T-helper 9 cell (primary cell): ENCODE measurements at places on chromosomes 3 and 15.

DNA sequence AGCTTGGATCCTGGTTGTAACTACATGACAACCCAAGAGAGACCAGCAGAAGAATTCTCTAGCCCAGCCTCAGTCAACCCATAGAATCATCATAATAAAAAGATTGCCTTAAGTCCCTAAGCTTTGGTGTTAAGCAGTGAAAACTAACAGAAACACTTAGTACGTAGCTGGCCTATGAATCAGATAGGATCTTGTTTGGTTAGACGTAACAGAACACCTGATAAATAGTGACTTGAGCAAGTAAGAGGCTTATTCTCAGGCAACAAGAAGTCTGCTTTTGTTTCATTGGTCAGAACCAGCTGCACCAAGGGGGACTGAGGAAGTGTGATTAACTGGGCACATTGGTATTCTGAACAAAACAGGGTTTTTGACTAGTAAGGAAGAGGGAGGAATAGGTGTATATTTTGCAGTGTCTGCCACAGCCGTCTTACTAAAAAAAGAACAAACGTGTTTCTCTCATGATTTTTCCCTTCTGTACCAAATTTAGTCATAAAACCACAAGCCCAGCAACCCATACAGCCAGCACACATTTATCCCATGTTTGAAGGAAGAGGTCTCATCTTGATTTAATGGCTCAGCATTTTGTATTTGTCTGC is 53.3 kb upstream of the GLCE start:
- DNase-seq, result no peak

GRCh38 chr3:188367678-188368077 is 213.7 kb downstream of the LPP start:
- DNase-seq, result no peak

DNA sequence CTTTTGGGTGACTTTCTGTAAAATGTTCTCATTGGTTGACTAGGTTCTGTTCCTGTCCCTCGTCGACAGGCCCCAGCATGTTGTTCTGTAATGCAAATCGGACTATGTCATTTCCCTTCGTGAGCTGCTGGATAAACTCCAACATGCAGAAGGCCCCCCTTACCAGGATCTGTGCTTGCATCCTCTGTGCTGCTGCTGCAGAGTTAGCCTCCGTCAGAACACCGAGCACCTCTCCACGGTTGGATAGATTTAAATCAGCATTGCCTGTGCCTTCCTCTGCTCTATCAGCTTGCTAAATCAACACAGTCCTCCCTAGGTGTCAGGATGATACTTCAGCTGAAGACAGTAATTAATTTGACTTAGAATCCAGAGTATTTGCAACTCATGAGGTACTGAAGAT is 12.7 kb upstream of the MINDY4B start:
- DNase-seq, result no peak

DNA sequence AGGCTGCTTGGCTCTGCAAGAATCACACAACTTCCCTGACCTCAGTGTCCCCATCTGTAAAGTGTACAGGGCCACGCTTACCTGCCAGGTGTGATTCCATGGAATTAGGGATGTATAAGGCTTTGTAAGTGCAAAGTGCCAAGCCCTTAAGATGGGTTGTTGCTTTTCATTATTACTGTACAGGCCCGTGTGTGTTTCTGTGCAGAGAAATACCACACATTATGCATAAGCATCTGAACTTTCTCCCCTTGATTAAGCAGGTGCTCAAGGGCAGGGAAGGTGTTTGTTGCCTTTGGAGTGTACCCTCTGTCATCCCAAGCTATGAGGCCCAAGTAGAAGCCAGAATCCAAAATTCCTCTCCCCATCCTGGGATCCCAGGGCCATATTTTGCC is 13.6 kb upstream of the HRH1 start:
- DNase-seq, result no peak

- DNase-seq, result no peak
Observed at GRCh38 chr3:157148196-157148889, 11.6 kb downstream of the CCNL1 start.

DNA sequence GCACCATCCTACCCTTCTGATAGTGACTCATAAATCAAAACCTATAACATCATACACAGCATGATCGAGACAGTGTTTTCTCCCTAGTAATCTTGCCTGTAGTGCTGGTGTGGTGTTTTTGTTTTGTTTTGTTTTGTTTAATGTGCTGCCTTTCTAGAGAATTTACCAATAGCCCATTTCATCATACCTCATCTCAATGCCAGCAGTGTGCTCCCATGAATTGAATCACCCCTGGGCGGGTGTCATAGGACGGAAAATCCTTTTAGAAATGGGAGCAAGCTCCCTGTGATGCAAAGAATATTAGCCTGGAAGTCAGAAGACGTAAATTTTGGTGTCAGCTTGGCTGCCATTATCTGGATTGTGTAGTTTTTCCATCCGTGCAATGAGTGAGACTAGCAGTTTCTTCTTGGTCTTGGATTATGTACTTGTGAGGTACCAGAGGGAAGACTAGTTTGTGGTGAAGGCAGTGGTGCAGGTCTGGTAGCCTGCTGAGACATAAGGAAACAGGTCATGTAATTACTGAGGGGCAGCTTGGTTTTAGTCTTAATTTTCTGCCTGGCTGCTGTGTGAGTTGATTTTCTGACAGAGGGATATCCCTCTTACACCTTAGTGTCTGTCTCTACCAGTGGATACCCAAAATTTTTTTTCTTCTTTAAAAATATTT is 29.9 kb downstream of the IGSF10 start:
- DNase-seq, result no peak

DNA sequence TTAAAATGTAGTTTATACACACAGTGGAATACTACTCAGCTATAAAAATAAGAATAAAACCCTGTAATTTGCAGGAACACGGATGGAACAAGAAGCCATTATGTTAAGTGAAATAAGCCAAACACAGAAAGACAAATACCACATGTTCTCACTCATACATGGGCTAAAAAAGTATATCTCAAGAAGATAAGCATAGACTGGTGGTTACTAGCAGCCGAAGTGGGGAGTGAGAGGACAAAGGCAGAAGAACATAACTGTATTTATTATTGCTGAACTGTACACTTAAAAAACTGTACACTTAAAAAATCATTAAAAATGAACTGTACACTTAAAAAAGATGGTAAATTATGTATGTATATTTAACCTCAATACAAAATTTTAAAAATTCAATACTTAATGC is 11.0 kb downstream of the UBE3A start:
- no peak for DNase-seq

- DNase-seq, result no peak
Observed at GRCh38 chr3:37987315-37987697, 3.3 kb upstream of the VILL start.

DNA sequence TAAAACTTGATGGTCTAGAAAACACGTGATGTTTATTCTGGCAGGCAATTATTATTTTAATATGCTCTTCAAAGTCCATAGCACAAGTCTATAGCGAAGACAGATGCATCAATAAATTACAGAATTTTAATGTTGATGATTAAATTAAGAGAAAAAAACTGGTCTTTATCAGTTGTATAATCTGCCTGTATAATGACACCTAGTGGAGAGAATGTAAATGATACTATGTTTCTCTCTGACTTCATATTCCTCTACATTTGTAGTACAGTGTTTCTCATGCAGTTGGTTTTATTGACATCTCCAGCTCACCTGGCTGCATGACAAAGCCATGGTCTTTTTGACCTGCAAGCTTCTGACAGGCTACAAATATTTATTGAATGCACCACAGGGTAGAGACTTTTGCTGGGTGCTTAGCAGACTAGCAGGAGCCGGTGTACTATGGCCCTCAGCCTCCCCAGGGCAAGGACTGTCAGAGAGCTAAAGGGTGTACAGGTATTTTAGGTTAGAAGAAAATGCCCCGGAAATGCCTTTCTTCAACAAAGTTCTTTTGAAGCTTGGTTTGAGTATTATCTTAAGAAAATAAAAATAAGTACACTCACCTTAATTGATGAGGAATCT is 289.9 kb downstream of the GAP43 start:
- no peak for DNase-seq

GRCh38 chr3:107208100-107208499 is 169.1 kb upstream of the CCDC54 start:
- DNase-seq, result no peak

GRCh38 chr15:98997755-98998154 is 9.8 kb downstream of the PGPEP1L start:
- DNase-seq, result no peak

- DNase-seq, result no peak
Observed at GRCh38 chr15:84889313-84889990, 5.0 kb downstream of the SLC28A1 start.

GRCh38 chr15:92884436-92885223 is 15.5 kb upstream of the CHD2 start:
- DNase-seq, result no peak

DNA sequence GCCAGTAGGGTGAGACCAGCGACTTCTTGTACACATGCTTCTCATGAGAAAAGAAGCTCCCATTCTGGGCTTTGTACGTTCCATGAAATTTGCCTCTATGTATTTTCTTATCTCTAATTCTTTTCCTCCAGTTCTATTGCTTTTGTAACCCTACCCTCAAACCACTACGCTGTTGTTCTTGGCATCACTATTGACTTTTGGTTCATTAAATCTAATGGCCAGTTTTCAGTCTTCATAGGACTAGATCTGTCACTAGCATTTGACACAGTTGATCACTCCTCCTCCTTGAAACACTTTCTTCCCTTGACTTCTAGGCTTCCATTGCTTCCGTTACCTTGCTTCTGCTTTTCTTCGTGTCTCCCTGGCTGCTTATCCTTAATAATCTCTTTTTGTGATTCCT is 121.7 kb upstream of the GOLGA6L4 start:
- DNase-seq, result no peak

GRCh38 chr15:87269566-87269965 is 987.0 kb downstream of the NTRK3 start:
- DNase-seq, result no peak

- no peak for DNase-seq
Observed at GRCh38 chr3:173135059-173135458, 6.0 kb downstream of the SPATA16 start.

DNA sequence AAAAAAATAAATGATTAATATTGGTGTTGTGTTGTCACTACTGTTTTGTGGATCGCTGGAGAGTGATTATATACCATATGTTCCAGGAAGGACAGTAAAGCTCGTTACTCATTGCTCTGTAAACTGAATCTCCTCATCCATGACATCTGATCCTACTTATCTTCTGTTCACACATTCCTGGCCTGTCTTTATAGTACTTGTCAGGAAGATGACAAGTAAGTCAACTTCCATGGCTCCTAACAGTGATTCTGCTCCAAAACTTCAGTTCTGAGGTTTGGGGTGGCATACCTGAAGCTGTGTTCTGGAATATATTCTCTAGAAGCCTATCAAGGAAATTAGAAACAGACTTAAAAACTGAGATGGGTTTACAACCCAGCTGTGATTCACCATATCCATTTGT is 288.9 kb downstream of the ZBBX start:
- no peak for DNase-seq

DNA sequence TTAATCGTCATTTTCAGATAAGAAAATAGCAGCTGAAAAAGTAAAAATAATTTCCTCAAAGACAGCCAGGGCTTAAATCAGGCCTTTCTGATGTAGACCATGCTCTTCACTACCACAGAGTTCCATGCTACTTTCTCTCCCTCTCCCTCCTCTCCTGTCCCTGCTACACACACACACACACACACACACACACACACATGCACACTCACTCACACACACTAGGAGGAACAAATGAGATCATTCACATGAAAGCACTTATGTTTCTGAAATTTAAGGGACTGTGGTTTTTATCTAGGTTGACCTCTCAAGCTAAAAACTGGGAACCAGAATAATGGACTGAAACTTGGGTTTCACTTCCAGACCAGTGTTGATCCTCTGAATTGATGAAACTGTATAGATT is 4.1 kb upstream of the PSMA4 start:
- no peak for DNase-seq

- DNase-seq, result no peak
Observed at GRCh38 chr3:110968076-110968475, 103.5 kb upstream of the NECTIN3 start.

DNA sequence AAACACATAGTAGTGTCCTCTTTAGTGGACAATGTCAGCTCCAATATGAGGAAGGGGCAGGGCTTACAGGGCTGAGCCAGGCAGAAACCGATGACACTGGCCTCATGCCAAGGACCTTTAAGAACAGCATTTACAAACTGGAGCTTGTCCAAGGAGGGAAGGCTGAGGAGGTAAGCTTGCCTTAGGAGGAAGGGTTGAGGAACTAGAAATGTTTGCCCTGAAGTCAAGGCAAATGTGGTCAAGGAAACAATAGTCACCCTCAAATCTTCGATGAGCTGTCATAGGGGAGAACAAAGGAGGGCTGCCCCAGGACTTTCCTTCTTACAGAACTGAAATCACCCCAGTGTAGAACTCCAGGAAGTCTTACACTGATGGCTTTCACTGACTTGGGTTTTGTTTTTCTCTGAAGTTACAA is 136.4 kb downstream of the LIPC start:
- DNase-seq, result no peak

DNA sequence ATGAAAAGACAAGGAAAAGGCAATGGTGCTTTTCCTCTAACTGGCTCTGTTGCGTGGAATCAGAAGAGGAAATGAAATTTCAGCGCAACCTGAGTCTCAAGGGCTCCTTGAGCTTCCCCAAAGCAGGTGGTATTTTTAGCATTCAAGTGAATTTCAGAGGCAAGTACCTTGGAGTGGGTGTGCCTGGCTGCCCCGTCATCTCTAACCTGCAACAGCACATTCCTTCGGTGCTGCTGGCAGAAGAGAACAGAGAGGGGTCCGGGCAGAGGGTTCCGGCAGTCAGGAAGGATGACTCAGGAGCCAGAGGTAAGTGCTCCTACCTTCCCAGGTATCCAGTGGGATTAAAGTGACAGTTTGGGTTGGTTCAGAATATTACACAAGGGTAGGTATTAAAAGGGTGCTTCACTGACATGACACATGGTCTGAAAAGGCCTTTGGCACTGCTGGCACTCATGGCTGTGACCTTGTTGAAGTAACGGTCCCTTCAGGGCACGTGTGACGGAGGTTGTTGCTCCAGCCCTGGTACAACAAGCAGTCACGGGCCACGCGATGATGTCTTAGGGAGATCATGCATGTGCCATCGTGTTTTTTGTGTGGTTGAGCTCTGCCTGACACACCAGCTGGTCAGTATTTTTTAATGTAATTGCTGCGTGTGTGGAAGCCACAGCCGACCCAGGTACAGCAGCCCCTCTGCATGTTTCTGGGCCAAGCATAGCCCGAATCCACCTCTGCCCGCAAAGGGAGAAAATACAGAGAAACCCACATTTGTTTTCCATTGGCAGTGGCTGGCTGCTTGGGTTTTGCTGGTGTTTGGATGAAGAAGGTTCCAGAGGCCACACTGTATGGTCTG is 75.7 kb downstream of the LRRK1 start:
- no peak for DNase-seq

GRCh38 chr3:22634433-22634832 is 568.7 kb upstream of the UBE2E2 start:
- DNase-seq, result no peak

GRCh38 chr3:124920718-124921117 is 13.8 kb downstream of the MUC13 start:
- no peak for DNase-seq

- no peak for DNase-seq
Observed at GRCh38 chr3:46853441-46854415, 9.5 kb downstream of the MYL3 start.

- DNase-seq, result no peak
Observed at GRCh38 chr3:67946436-67946835, 292.0 kb upstream of the SUCLG2 start.

GRCh38 chr3:187125319-187126031 is 13.8 kb downstream of the RPL39L start:
- no peak for DNase-seq
